NCI-H510A treated with DMSO at 0.1 percent for 48 hours (cell line): ENCODE measurements at places on chromosomes 13 and 19.

DNA sequence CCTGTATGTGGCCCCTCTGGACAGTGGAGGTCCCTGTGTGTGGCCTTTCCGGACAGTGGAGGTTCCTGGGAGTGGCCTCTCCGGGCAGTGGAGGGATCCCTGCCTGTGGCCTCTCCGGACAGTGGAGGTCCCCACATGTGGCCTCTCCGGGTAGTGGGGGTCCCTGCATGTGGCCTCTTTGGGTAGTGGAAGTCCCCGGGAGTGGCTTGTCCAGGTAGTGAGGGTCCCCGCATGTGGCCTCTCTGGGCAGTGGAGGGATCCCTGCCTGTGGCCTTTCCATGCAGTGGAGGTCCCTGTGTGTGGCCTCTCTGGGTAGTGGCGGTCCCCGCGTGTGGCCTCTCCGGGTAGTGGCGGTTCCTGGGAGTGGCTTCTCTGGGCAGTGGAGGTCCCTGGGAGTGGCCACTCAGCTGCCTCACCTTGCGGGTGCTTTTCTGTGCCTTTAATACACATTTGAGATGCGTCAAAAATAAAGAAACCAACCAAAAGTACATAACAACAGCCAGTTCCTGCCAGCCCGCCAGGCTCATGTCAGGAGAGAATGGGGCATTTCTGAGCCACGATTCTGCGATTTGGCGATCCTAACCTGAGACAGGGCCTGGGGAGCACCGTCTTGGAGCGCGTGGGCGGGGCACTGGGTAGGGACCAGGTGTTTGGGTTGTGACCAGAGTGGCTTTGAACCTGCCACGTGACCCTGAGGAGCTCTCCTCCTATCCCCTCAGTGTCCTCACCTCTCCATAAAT, 194.7 kb downstream of the ZNF536 start:
- no peak for DNase-seq

GRCh38 chr19:55678121-55678671, 3.2 kb downstream of the EPN1 start:
- no peak for DNase-seq

DNA sequence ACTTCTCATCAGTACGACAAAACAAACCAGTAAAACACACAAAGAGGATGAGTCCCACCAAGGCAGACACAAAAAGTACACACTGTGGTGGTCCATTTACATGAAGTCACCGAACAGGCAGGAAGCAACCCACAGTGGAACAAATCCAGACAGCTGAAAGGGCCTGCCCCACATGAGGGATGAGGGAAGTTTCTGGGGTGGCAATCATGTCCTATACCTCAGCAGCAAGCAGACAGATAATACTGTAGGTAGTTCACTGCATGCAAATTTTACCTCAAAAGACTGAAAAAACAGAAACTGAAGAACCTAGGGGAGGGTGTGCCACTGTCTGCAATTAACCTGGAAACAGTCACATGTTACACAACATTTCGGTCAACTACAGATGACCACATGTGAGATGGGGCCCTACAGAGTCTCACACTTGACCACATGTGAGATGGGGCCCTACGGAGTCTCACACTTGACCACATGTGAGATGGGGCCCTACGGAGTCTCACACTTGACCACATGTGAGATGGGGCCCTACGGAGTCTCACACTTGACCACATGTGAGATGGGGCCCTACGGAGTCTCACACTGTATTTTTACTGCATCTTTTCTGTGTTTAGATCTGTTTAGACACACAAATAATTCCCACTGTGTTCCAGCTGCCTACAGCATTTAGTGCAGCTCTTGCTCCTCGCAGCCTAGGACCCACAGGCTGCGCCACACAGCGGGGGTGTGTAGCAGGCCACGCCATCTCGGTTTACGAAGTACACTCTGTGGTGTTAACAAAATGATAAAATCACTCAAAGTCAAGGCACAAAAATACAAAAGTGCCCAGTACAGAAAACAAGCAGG, 22.2 kb downstream of the PCID2 start:
- DNase-seq, result no peak

- peak; percentile 38 for DNase-seq
Measured at GRCh38 chr19:19217099-19217498, 5.3 kb downstream of the NCAN start.

GRCh38 chr19:38389101-38389925, 816 bp downstream of the SPRED3 start:
- peak; percentile 9 for DNase-seq

- no peak for DNase-seq
Measured at GRCh38 chr13:78999494-78999893, 340.5 kb upstream of the OBI1 start.

- no peak for DNase-seq
Measured at GRCh38 chr19:38251564-38252051, 4.6 kb downstream of the PPP1R14A start.

- DNase-seq, result no peak
Measured at GRCh38 chr19:55703790-55704215, 28.8 kb downstream of the EPN1 start.

DNA sequence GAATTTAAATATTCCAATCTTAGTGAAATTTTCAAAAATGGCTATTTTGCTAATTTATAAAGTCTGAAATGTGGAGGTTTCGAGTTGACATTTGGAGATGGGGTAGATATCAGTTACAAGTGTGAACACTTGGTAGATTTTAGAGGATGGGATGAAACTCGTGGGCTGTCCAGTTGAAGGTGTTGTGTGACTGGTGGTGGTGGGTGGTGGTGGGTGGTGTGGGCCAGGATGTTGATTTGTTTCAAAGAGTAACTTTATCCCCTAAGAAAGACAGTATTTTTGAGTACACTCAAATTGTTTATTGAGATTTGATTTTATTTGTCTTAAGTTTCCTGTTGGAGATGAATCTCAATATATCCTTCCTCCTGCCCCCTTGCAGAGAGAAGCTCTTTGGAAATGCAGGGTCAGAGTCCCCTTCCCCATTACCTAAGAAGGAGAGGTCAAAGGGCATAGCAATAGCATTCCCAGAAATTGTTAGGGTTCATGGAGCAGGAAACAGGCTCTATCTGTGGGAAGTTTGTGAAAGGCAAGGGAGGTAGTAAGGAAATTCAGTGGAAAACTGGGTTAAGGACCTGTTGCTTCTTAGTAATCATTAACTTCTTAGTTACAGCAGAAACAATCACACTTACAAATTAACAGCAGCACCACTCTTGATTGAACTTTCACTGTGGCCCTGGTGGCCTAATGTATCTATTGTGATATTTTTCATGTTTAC, 133.6 kb upstream of the RNF113B start:
- no peak for DNase-seq

DNA sequence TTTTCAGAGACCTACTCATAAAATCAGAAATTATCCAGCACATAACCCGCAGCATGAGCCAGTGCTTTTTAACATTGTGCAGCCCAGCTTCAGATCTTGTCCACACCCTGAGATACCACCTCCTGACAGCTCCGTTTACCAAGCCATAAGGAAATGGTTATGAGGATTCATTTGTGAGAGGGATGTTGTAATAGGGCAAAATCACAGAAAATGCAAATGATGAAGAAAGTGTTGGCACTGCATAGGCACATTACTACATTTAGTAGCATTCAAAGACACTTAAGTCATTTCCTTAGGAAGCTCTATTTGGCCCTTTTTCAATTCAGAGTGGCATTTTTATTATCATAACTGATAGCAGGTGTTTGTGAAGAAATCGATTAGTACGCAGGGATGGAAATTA, 277.5 kb downstream of the DNAJC15 start:
- DNase-seq, result no peak

DNA sequence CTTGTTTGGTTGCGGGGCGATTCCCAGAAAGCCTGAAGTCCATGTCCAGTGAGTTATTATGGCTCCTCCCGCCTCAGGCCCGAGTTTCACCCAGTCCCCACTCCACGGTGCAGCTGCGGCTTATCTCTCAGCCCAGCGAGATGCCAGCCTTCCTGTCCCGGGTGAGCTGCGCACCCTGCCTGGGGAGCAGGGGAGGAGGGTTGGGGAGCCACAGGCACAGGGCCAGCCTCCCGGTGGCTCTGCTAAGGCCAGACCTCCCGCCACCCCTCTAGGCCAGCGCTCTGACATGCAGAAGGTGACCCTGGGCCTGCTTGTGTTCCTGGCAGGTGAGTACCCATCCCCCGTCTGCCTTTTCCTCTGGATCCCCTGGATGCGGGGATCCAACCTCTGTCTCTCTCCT, 3.5 kb downstream of the FXYD3 start:
- DNase-seq, result no peak

- no peak for DNase-seq
Measured at GRCh38 chr13:98652721-98653462, 76.0 kb upstream of the STK24 start.

GRCh38 chr19:35519291-35519690, 5.8 kb upstream of the DMKN start:
- DNase-seq, result no peak

GRCh38 chr19:11096210-11096841, 7.1 kb downstream of the LDLR start:
- no peak for DNase-seq

DNA sequence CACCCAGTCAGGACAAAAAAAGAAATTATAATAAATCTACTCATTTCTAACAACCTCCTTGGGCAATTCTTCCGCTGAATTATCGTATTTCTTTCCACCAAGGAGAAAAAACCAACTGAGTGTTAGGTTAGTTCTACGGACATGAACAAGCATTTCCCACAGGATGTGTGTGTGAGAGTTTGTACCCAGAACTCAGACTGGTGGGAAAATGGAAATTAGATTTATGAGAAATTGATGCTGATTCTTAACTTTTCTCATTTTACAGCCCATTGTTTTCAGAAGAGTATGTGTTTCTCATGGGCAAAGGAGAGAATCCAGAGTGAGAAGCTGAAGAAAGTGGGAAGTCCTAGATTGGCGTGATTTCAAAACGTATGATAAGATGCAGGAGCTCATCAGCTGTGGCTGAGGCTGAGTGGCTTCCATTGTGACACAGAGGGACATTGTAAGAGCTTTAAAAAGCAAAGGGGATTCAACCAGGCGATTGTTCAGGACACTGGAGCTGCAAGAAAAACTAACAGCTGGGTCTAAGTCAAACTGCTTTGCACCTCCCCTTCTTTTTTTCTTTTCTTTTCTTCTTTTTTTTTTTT, 184.7 kb upstream of the ARGLU1 start:
- no peak for DNase-seq

GRCh38 chr13:60331249-60332012, 65.6 kb upstream of the TDRD3 start:
- no peak for DNase-seq

DNA sequence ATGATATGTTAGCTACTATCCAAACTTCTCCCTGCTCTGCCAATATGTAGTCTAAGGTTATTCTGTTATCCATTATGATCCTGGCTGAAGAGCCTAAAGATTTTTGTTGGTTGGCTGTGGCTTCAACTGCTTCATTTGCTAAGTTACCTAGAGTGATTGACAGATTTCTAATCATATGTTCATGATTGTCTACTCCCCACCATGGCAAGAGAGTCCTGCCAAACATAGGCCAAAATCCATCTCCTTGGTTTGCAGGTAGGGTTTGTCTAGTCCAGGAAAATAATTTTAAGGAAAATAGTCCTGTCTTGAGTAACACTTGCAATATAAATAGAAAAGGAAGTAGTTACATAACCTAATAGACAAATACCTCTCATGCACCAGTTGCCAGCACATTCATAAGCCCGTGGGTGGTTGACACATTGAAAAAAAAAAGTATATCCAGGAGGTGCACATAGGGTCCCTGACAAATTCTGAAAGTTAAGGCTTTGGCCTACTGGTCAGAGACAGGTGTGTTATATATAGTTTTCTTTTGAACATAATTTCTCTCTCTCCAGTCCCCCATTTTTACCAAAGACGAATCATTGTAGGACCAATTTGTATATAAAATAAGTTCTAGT, 5.4 kb upstream of the CBY2 start:
- DNase-seq, result no peak

DNA sequence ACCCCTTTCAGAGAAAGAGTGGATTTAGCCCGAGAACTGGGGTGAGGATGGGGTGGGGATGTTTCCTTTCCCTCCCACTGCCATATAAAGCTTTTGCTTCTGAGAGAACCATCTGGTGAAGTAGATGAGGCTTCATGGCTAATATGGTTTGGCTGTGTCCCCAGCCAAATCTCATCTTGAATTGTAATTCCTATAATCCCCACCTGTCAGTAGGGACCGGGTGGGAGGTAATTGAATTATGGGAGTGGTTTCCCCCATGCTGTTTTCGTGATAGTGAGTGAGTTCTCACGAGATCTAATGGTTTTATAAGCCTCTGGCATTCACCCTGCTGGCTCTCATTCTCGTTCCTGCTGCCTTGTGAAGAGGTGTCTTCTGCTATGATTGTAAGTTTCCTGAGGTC, 270.9 kb downstream of the LMO7 start:
- no peak for DNase-seq

DNA sequence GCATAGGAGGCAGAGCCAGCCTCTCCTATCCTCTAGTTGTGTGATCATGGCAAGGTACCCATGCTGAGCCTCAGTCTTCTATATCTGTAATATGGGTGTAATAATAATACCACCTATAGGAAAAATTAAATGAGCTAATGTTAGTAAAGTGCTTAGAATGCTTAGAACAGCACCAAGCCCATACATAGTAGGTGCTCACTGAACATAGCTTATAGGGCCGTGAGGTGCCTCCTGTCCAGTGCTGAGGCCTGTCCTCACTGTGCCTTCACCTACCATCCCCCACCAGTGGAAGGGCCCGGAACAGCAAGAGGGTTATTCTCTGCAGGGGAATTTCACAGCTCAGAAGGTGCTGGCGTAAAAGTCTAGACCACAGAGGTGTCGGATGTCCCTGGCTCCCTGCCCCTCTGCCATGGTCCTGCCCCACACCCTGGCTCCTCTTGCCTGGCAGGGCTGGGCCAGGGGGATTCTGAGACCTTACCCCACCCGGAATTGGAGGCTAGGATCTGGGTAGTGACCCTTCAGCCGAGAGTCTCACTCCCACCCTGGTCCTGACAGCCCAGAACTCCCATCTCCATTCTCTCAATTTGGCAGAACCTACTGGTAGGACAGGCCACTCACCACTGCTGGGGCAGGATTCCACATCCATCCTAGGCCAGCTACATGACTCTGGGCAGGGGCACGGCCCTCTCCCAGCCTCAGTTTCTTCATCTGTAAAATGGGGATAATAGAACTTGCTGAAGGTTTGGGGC, 2.2 kb upstream of the SCN1B start:
- DNase-seq, result no peak

- no peak for DNase-seq
Measured at GRCh38 chr13:44219577-44220548, 153.8 kb upstream of the SERP2 start.

DNA sequence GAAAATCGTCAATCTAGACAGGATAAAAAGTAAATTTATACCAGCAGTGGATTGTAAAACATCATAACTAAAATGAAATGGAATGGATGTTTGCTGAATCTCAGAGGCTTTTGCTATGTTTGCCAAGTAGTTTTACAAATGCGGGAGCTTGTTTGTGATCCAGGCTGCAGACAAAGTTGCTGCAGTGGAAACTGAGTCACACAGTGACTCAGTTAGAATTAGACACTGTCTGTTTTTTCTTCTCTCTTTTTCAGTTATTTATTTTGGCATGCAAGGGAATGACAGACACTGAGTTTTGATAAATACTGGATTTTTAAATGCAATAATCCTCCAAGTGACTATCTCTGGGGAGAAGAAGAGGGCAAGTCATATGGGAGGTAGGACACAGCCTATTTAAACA, 4.6 kb upstream of the PNMA8A start:
- no peak for DNase-seq
